ENCODE measurements at places on chromosomes 4 and X.

GRCh38 chrX:90040807-90041206 lies 119.1 kb downstream of the TGIF2LX start:
- no peak for DNase-seq

- no peak for DNase-seq
These were observed 49.4 kb downstream of the SERTM2 start for GRCh38 chrX:111560801-111561200.

DNA sequence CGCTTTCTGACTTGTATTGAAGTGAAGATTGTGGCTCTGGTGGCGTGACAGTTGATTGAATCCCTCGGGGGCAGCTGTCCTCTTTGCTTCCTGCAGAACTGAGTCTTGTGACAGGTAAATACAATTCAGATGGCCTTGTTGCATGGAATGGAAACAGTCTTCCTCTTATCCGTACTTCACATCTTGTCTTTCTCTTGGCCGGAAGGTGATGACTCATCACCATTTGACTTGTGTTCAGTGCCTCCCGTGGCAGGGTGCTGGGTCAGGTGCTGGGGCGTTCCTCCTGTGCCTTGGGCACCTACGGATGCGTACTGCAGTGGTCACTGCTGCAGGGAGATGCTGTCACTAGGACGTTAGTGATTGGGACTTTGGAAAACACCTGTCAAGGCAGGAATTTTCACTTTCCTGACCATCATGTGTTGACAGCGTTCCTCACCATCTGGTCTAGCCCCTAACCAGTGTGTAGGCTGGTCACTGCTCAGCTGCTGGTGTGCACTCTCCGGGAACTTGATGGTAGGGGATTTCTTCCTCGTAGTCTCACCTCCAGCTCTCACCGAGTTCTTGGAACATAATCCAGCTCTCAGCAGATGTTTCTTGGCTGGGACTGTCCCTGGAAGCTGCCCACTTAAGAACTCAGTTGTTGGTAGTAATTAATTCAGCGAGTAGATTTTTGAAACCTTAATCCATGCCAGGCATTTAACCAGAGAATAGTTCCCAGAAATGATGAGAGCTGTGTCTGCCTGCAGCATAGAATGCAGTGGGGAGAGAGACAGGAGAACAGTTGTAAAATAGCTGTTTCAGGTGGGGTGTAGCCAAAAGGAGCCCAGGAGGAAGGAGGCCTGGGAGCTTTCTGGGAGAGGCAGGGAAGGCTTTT lies 7.2 kb downstream of the TBC1D14 start:
- no peak for DNase-seq

GRCh38 chr4:680551-680927 lies 6.2 kb downstream of the MYL5 start:
- no peak for DNase-seq

GRCh38 chr4:15717657-15718416 lies 15.0 kb downstream of the BST1 start:
- no peak for DNase-seq

Measured in amygdala (tissue), 56 donors.